ENCODE measurements at places on chromosomes 2 and 18.

DNA sequence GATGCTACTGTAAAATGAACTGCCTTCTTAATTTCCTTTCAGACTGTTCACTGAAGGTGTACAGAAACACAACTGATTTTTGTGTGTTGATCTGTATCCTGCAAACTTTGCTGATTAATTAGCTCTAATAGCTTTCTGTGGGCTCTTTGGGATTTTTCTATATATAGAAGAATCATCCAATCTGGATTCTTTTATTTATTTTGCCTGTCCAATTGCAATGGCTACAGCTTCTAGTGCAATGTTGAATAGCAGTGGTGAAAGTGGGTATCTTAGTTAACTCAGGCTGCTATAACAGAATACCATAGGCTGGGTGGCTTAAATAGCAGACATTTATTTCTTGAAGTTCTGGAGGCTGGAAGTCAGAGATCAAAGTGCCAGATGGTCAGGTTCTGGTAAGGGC is 74.4 kb downstream of the ID2 start:
- no peak for DNase-seq

GRCh38 chr2:47300609-47301276 is 102.2 kb upstream of the MSH2 start:
- DNase-seq: no peak

DNA sequence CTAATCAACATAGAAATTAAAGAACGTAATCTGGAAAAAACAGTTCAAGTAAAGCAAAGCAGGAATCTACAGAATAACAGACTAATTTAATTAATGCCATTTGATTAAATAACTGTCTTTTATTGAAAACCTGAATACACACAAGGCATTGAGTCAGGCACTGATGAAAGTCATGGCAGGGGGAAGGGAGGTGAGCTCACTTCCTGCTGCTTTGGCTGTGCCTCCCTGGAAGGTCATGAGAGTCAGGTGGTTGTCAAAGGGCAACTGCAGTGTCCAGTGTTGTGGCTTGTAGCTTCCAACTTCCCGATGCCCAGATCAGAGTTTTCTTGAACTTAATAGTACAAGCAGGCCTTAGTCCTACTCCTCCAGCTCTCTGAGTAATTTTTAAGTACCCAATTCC is 180.9 kb downstream of the PID1 start:
- no peak for DNase-seq

GRCh38 chr18:72871091-72871490 is 3.3 kb upstream of the NETO1 start:
- no peak for DNase-seq

GRCh38 chr2:72891091-72891818 is 4.0 kb downstream of the SPR start:
- no peak for DNase-seq

- no peak for DNase-seq
Measured at GRCh38 chr2:196586511-196586991, 53.0 kb upstream of the CCDC150 start.

GRCh38 chr2:232375164-232375563 is 3.4 kb upstream of the ALPP start:
- no peak for DNase-seq

DNA sequence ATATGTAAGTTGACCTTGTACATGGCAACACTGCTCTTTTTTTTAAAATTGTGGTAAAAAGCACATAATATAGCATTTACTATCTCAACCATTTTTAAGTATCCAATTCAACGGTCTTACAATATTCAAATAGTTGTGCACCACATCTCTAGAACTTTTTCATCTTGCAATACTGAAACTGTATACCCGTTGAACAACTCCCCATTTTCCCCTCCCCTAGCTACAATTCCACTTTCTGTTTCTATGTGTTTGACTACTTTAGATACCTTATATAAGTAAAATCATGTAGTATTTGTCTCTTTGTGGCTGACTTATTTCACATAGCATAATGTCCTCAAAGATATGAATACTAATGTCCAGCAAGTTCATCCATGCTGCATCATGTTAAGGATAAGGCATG is 452.1 kb downstream of the TXNL1 start:
- no peak for DNase-seq

- no peak for DNase-seq
Measured at GRCh38 chr18:58026395-58026794, 17.6 kb upstream of the NEDD4L start.

- DNase-seq: no peak
Measured at GRCh38 chr2:101806123-101806522, 108.6 kb downstream of the MAP4K4 start.

DNA sequence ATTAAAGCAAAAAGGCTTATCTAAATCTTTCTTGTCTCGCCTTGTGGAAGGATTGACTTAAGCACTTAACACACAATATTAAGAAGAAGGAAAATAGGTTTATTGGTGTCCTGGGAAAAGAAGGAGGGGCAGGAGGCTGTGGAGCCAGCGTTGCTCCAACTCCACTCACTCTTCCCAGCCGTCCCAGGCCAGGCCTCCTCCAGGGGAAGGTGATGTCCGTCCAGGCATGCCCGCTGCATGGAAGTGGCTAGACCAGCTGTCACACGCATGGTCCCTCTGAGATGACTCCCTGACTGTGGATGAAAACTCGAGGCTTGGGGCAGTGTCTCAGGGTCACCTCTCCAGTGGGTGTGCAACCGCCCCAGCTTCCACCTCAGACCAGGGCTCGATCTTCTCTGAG is 281.1 kb downstream of the GALR1 start:
- DNase-seq: no peak

DNA sequence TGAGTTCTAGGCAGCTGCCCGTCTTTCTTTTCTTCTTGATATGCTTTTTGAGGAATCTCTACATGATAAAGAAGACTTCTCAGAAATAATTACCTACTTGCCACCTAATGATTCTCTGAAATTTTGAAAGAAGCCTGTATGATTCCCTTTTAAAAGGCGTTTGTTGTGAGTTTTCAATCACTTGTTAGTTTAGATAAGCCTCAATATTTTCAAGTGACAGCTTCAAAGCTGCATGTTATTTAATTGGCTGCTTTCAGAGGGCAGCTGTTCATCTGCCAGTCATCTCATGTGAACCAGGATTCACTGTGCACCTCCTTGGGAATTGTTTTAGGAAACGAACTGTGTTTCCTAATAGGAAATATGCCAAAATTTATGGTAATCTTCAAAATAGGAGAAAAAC is 938.1 kb downstream of the CPS1 start:
- DNase-seq: no peak

GRCh38 chr2:64230540-64230939 is 86.3 kb upstream of the PELI1 start:
- DNase-seq: no peak

DNA sequence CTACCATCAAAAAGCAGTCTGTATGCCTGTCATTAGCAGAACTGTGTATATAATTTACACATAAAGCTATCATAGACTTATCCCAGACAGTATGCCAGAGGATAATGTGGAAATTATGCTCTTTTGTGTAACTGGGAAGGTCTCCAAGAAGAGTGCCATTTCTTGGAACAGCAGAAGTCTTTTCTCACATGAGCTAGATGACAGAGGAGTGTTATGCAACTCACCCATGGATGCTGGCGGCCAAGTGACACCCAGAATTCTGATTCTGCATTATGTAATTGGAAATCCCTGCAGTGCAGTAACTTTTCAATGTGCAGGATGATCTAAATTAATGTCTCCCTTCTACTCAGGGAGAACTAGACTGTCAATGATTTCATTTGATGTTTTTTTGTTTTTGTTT is 160.0 kb downstream of the UBE2E3 start:
- no peak for DNase-seq

GRCh38 chr2:127640082-127641072 is 5.6 kb upstream of the GPR17 start:
- peak; percentile 73 for DNase-seq

- DNase-seq: no peak
Measured at GRCh38 chr2:182980652-182981051, 57.6 kb downstream of the NCKAP1 start.

DNA sequence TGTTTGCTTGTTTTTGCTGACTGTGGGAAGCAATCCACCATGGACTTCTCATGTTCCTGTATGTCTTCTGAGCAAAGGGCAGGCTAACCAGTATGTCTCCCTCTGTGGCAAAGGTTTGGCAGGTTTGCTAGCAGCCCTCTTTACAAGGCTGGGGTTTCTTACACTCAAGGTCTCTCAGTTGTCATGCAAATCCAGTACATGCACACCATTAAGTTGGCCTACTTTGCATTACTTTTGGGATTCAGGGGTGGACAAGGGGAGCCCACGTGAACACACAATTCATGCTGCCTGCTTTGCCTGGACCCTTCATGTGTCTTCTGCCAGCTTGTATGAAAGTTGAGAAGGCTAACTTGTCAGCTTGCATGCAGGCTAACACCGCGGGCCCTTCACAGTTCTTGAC is 134.9 kb downstream of the LRRTM4 start:
- DNase-seq: no peak

DNA sequence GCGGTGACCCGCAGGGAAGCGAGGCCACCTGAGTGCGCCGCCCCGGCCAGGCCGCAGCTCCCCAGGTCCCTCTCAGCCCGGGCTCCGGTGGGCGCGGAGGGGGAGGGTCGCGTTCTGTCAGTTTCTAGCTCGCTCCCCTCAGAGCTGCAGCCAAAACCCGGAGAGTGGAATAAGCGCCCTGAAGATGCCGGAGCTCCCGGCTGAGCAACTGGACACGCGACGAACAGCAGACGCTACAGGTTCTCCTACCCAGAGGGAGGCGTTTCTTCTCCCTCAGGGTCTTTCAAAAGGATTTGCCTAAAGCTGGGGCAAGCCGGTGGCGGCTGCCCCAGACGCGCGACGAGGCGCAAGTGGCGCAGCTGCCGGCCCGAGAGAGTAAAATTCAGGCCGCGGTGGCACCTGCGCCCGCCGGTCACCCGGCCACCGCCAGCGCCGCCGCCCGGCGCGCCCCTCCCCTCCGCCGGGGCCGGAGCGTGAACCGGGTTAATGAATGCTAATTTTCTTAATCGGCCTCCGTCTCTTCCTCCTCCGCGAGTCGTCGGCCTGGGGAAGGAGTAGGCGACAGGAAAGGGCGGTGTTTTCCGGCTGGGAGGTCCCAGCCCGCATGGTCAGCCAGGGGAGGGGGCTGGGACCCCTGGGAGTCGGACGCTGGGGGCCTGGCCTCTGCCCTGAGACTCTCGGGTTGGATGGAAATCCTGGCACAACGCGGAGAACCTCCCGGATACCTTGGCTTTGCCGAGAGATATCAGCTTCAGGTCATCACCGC is 845 bp upstream of the CDC42EP3 start:
- DNase-seq: peak; percentile 95

DNA sequence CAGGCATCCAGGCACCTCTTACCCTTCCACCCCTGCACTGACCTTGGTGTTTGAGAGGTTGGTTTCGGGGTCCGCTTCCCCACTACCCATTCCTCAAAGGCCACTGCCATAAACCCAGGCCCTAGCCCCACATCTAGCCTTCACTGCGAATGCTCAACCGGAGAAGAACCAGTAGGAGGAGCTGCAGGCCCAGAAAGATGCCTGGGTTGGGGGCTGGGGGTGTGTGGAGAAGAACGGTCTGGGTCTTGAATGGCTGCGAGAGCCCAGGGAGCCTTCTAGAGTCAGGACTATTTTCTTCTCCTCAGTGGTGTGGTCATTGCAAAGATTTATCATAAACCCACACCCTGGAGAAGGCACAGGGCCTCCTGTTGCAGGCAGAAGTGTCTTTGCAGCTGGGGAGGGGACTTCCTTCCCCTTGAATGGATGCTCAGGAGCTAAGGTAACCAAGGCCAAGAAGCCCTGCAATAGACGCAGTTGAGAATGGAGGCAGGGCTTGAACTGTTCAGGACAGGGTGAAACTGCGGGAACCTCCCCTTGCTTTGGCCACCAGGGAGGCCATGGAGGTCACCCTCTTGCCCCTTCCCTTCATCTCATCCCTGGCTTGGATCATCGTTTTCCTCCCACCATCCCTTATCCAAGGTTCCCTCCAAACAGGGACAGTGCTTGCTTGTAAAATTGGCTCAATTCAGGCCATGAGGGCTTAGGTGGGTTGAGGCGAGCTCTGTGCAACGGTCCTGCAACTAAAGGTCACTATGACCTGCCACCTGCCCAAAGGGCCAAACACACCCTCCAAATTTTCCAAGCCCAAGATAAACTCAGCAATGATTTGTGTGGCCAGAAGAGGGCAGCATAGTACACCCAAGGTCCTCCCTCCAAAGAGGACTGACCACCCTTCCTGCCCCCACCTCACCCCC is 20.9 kb downstream of the THNSL2 start:
- DNase-seq: peak; percentile 25

- DNase-seq: no peak
Measured at GRCh38 chr18:9708057-9708433, at the start of gene RAB31. TSS of gene RAB31 (plus strand) at chr18:9708301. CDS start at chr18:9708406, 105 bp downstream.

DNA sequence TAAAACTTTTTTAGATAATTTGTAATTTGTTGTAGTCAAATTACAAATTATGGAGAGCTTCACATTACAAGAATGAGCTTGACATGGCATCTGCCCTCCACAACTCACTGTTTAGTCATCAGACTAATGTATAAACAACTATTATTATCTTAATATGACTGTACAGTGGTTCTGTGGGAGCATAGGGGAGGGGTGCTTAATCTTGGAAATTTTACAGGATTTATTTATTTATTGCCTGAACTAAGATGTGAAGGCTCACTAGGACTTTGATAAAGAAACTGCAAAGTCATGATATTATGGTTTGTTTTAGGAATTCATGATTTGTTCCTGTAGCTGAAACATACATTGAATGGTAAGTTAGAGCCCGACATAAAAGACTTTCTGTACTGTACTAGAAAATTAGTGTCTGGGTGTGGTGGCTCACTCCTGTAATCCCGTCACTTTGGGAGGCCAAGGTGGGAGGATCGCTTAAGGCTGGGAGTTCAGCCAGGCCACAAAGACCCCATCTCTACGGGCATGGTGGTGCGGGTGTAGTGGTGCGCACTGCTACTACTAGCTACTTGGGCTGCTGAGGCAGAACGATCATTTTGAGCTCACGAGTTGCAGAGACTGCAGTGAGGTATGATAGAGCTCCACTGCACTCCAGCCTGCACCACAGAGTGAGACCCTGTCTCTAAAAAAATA is 2.1 kb downstream of the MARCHF7 start:
- no peak for DNase-seq

DNA sequence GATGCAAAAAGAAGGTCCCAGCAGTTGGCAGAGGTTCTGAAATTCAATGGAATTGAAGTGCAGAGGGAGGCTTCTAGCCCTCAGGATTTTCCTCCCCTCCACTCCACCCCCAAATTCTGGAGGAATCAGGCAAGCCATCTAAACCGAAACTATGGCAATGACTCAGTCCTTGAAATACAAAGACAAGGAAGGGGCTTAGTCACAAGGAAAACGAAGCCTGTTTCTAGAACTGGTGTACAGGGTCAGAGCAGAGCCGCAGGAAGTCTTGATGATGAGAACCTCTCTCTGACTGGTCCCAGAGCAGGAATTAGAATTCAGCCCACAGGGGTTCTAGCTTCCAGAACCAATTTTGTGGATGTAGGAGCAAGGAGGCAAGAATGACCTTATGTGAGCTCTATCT is 111.7 kb upstream of the SCN1A start:
- no peak for DNase-seq

- no peak for DNase-seq
Measured at GRCh38 chr2:3179208-3179607, 198.4 kb downstream of the EIPR1 start.

GRCh38 chr2:233993461-233993860 is 57.0 kb upstream of the SPP2 start:
- DNase-seq: no peak

GRCh38 chr2:78710632-78711375 is 314.7 kb upstream of the REG3G start:
- DNase-seq: no peak

GRCh38 chr2:217604527-217605194 is 398.1 kb downstream of the TNS1 start:
- DNase-seq: peak; percentile 85

All from SK-N-DZ (cell line).